ENCODE measurements at places on chromosomes 2 and 18.

DNA sequence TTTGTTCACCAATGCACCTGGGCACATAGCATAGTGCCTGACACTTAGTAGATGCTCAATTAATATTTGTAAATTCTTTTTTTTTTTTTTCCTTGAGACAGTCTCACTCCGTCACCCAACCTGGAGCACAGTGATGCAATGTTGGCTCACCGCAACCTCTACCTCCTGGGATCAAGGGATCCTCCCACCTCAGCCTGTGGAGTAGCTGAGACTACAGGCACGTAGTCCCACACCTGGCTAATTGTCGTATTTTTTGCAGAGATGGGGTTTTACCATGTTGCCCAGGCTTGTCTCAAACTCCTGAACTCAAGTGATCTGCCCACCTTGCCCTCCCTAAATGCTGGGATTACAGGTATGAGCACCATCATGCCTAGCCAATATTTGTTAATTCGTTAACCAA lies 23.2 kb upstream of the LPIN2 start:
- DNase-seq = no peak

GRCh38 chr2:40915651-40916050 lies 463.8 kb upstream of the SLC8A1 start:
- DNase-seq = no peak

- DNase-seq = no peak
Measured at GRCh38 chr2:187900021-187900420, 345.8 kb upstream of the TFPI start.

GRCh38 chr2:68936889-68937288 lies 15.8 kb downstream of the GKN2 start:
- DNase-seq = no peak

DNA sequence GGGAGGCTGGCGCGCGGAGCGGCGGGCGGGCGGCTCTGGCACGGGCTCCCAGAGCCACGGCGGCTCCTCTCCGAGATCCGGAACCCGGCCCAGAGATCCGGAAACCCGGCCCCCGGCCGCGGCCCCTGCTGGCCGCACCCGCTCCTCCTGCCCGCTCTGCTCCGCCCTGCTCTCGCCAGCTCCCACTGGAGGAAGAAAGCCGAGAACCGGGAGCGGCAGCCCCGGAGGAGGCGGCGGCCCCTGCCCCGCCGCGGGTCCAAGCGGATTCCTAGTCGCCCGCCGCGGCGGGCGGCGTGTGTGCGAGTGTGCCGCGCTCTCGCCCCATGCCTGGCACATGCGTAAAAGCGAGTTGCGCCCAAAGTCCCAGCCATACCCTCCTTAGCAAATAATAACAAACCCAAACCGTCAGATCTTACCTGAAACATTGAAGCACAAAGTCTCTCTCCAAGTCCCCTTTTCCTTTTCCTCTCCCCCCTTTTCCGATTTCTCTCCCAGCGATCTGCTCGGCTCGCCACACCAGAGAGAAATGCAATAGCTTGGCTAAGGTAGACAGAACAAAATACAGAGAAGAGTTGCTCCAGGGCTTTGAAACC lies 108.7 kb upstream of the KCTD1 start:
- peak; percentile 18 for DNase-seq

DNA sequence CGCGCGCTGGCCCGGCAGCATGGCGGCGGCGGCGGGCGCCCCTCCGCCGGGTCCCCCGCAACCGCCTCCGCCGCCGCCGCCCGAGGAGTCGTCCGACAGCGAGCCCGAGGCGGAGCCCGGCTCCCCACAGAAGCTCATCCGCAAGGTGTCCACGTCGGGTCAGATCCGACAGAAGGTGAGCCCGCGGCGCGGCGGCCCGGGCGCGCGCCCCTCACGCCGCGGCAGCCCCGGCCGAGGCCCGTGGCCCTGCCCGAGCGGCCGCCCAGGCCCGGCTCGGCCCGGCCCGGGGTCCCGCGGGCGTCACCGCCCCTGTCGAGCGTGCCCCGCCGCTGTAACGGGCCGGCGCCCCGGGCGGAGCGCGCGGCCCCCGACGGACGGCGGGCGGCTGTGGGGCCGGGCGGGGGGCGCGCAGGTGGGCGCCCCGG lies 218 bp downstream of the DGKD start:
- DNase-seq = no peak

DNA sequence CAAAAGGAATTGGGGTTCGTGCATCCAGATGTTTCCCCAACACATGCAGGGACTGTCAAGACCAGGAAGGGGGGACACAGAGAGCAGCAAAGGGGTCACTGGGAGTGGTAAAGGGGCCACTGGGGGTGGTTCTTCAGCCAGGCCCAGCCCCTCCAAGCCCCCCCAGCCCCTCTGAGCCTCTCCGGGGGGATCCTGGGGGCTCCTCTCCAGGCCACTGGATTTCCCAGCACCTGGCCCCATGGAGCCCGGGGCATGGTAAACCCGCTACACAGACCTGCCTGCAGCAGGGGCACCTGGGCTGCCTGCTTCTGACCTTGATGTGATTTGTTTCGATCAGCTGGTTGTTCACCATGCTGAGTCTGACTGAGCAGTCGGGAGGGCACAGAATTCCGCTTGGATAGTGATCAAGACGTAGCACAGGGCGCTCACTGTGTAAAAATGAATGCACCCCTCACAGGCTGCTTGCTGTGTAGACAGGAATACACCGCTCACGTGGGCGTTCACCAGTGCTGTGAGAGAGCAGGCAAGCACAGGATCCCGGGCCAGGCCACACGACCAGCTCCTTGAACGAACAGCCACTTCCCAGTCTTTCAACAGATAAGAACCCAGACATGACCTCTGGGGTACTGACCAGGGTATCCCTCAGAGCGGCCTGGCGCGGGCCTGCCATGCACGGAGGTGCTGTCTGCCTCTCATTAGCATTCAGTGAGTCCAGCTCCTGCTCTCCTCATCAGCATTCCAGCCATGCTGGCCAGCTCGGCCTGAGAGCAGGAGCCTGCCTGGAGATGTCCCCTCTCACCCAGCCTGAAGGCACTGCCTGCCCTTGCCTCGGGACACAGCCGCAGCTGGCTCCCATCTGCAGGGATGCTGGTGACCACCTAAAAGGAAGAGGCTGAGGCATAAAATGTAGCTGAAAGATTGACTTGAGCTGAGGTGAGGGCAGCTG lies 73.3 kb upstream of the OTOS start:
- no peak for DNase-seq

Measured in NCI-H2081 treated with DMSO at 0.1 percent for 48 hours (cell line).